ENCODE measurements at places on chromosomes 2 and 18. TPM values are rescaled to one million over a fixed set of nuclear protein-coding genes. Genes with fewer than 3 reads are reported as not detected.

Gene GPR45
- not detected for polyA plus RNA-seq

Gene CYTIP
- polyA plus RNA-seq, result not detected

Gene GAD1
- 0.15 TPM for polyA plus RNA-seq

Gene SERPINB4
- not detected for polyA plus RNA-seq

Gene EIPR1
- 51.6 TPM for polyA plus RNA-seq

Gene KCNIP3
- polyA plus RNA-seq, result 0.94 TPM

Gene GKN2
- polyA plus RNA-seq, result 3.3 TPM

- no peak for DNase-seq
These were observed 760.2 kb upstream of the SLC39A10 start for GRCh38 chr2:194896871-194897270.

- DNase-seq, result no peak
These were observed 12.6 kb downstream of the MYL1 start for GRCh38 chr2:210302326-210302725.

- DNase-seq, result no peak
These were observed 394.1 kb upstream of the ATP5MC3 start for GRCh38 chr2:175575346-175576258.

DNA sequence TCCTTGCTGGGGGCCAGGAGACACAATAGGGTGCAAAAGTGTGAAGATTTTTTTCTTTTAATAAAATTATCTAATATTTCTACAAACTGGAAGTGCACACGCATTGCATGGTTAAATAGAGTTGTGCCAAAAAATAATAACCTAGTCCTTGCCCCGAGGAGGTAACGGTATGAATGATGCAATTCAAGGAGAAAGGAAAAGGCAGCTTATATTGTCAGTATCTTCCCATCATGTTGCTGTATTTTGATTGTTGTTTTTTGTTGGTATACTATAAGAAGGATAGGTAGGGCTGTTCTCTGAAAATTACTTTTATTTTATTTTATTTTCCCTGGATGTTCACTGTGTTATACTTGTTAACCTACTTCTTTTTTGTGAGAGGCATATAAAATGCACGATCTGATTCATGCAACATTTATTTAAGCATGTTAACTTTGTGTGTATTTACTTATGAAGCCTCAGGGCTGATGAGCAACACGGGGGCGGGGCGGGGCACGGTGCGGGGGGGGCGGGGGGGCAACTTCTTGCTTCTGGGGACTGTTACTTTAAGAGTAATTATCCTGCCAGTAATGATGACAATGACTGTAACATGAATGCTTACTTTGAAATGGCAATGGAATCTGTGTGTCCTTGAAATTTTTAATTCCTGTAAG lies 118.6 kb downstream of the AQP4 start:
- no peak for DNase-seq

- DNase-seq, result peak; percentile 21
These were observed 2.1 kb downstream of the HAT1 start for GRCh38 chr2:171924170-171924942.

GRCh38 chr2:100756704-100757103 lies 63.2 kb upstream of the NPAS2 start:
- no peak for DNase-seq

GRCh38 chr18:44895176-44895798 lies 214.6 kb downstream of the SETBP1 start:
- DNase-seq, result peak; percentile 16

GRCh38 chr2:118738106-118738505 lies 109.3 kb downstream of the EN1 start:
- no peak for DNase-seq

GRCh38 chr2:101296371-101296770 lies 12.1 kb downstream of the RNF149 start:
- DNase-seq, result no peak

DNA sequence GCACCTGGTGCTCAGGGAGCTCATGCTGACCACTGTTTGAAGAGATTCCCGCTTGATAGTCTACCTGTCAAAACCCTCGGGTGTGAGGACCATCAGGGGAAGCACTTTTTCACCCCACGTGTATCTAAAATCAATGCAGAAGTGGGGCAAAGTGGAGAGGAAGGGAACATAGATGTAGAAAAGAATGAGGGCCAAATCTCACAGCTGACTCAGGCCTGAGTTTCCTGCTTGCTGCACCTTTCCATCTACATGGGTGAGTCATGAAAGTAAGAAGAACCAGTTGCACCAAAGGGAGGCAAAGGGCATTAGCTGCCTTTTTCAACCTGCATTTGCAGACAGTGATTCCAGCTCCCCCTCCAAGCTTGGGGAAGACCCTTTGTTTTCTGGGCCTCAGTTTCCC lies 100.2 kb upstream of the MYCN start:
- DNase-seq, result no peak

DNA sequence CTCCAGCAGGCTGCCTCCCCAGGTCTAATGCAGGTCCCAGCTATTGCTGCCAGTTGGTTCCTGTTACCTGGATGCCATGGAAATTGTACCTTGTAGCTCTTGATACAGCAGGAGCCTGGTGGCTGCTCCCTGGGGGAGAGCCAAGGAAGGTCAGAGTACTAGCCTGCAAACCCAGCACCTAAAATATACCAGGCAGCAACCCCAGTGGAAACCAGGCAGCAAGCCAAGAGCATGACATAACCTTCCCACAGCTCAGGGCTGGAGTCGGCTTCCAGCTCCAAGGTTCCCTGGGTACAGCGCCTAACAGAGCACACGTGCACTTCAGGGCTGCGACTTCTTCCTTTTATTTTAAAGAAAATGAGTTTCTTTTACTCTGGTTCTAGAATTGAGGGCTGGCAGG lies 30.3 kb downstream of the TNP1 start:
- no peak for DNase-seq

DNA sequence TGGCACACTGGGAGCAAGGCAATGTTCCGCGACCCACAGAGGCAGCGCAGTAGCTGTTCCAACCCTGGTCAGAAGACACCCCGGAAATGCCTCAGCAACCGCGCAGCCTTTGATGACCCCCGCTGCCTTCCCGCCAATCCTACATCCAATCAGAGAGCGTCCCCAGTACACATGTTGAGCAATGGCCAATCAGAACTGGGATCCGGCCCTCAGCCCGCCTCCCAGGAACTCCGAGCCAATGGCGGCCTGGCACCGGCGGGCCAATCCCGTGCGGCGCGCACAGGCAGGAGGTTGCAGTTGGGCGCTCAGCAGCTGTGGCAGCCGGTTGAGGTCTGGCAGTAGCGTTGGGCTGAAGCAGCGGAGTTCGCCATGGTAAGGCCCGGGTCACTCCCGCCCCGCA lies at the start of gene TUBA3D:
Gene TUBA3D, plus strand, starts transcription at position 289 of the 400 bp plus-strand sequence. Its CDS starts 81 bp downstream, at position 370.
- no peak for DNase-seq

GRCh38 chr18:58091099-58091611 lies 47.1 kb downstream of the NEDD4L start:
- no peak for DNase-seq

Data from A549 (cell line).